Activated CD8-positive, alpha-beta T cell treated with anti-CD3 and anti-CD28 coated beads for 36 hours (primary cell): ENCODE measurements at places on chromosomes 16 and 17. TPM values are rescaled to one million over a fixed set of nuclear protein-coding genes. Genes with fewer than 3 reads are reported as not detected.

DNA sequence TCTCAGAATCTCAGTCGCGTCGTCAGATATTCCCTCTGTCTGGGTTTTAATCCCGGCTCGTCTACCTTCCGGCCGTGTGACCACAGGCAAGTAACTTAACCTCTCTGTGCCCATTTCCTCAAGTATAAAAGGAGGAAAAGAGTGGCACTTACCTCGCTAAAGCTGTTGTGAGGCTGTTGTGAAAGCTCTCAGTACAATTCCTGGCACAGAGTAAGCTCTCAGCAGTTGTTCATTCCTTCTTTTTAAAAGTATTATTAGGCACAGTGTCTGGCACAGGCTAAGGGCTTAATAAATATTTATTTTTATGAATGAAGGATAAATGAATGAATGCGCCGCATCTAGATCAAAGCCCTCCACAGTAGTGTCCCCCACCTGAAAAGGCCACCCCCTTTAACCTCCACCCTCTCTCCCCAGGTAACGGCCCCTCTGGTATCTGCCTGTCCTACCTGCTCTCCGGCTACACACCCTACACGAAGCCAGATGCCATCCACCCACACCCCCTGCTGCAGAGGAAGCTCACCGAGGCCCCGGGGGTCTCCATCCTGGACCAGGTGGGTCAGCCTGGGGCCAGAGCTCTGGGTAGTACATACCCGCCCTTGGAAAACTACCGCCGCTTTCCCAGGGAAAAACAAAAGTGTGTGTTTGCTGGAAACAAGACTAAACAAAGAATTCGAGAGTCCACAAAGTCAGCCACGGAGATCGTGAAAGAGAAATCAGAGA lies 6.0 kb downstream of the OSGIN1 start:
- H3K36me3 ChIP-seq: no peaks in the 10 kb centered on the region
- peaks cover 15% of the 10 kb centered on the region for H3K27me3 ChIP-seq

- H3K36me3 ChIP-seq: peaks cover 26% of the 10 kb centered on the region
- no peak for DNase-seq
- no peak overlapping the region for H3K27ac ChIP-seq
Measured at GRCh38 chr17:75652341-75652740, 14.6 kb downstream of the RECQL5 start.

GRCh38 chr17:7930841-7931631 lies 710 bp downstream of the TRAPPC1 start:
- H3K27me3 ChIP-seq: no peaks in the 10 kb centered on the region
- peaks cover 19% of the 10 kb centered on the region for H3K36me3 ChIP-seq
- DNase-seq: peak; percentile 21
- peak overlapping the region; percentile 87 for H3K4me3 ChIP-seq

GRCh38 chr16:67672739-67673662 lies 6.4 kb downstream of the C16orf86 start:
- H3K4me3 ChIP-seq: no peak overlapping the region
- no peaks in the 10 kb centered on the region for H3K4me1 ChIP-seq
- H3K27me3 ChIP-seq: no peaks in the 10 kb centered on the region
- H3K27ac ChIP-seq: no peak overlapping the region
- no peaks in the 10 kb centered on the region for H3K36me3 ChIP-seq
- DNase-seq: peak; percentile 71

The VAT1L gene
- total RNA-seq: not detected

The FN3K gene
- total RNA-seq: 1.2 TPM
